Right cardiac atrium (tissue), 5 donors: ENCODE measurements at places on chromosomes 1 and 21.

DNA sequence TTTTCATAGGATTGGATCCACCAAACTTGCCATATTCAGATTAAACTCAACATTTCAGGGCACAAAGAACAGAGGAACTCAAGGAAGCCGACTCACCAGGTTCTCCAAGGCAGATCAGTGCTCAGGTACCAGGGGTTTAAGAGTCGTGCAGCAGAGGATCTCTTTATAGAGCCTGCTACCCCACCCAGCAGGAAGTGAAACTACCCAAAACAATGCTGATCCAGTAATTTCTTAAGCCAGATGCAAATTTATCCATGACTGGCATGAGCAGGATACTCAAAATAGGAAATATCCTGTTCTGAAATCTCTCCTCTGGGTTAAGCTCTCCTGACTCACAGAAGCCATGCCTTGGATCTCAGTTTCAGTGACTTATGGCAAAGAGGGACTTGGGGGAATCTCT lies at the start of gene SPRR2A:
SPRR2A (minus strand) TSS at position 138 of the 400 bp plus-strand sequence. CDS start 777 bp downstream, outside the sequence.
- no peak for DNase-seq

GRCh38 chr1:18900303-18900841 lies 2.0 kb downstream of the ALDH4A1 start:
- DNase-seq: no peak

GRCh38 chr21:19321688-19322087 lies 918.1 kb upstream of the TMPRSS15 start:
- no peak for DNase-seq

DNA sequence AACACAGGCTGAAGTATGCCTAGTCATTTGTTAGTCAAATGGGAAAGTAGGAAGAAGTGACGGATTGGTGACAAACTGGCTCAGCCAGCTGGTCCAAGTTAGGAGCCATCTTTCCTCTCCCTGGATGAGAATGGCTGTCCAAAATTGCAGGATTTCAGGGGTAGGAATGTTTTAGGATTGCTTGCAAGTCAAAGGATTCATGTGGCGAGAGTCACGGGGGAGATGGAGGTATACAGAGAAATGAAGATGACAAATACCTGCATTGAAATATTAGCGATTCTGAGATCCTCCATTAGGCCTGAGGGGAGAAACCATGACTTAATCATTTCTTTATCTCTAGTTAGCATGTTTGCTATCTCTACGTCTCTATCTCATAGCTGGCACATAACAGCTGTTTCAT lies 41.8 kb upstream of the PIGC start:
- no peak for DNase-seq

DNA sequence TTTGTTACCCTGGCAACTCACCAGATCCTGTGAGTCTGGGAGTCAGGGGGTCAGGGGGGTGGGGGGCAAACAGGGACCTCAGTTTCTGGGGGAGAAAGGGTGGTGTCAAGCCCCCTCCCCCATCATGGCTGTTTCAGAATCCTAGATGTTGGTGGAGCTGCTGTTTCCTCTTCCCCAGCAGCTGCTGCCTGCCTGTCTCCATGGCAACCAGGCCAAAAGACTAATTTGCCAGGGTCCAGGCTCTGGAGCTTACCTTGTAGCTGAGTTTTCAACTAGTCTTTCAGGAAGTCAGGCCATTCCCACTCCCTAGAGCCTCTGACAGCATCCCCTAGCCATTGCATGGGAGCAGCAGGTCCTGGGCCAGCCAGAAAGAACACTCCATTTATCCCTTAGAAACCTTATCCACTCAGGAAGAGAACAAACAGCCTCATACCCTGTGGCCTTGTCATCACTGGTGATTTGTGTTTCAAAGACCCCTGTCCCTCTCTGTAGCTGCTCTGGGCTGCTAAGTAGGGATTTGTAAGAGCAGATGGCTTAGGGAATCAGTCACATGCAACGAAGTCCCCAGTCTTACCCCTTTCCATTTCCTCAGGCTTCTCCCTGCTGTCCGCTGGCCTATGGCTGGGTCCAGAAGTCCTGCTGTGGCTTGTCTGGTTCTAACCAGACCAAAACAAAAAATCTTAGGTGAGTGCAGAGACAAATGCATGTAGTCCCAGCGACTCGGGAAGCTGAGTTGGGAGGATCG lies 21.5 kb upstream of the STMN1 start:
- no peak for DNase-seq

GRCh38 chr1:47694011-47694890 lies 256.4 kb downstream of the FOXD2 start:
- DNase-seq: no peak

- DNase-seq: peak; percentile 56
Observed at GRCh38 chr1:240092301-240093119, 827 bp downstream of the FMN2 start.

DNA sequence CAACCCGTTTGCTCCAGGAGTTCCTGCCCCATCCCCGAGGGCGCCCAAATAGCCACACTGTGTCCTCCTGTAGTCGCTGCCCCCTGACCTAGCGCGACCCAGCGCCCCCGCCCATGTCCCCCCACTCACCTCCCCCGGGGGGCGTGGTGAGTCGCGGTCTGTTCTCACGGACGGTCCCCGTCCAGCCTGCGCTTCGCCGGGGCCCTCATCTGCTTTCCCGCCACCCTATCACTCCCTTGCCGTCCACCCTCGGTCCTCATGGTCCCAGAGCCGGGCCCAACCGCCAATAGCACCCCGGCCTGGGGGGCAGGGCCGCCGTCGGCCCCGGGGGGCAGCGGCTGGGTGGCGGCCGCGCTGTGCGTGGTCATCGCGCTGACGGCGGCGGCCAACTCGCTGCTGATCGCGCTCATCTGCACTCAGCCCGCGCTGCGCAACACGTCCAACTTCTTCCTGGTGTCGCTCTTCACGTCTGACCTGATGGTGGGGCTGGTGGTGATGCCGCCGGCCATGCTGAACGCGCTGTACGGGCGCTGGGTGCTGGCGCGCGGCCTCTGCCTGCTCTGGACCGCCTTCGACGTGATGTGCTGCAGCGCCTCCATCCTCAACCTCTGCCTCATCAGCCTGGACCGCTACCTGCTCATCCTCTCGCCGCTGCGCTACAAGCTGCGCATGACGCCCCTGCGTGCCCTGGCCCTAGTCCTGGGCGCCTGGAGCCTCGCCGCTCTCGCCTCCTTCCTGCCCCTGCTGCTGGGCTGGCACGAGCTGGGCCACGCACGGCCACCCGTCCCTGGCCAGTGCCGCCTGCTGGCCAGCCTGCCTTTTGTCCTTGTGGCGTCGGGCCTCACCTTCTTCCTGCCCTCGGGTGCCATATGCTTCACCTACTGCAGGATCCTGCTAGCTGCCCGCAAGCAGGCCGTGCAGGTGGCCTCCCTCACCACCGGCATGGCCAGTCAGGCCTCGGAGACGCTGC lies 1.1 kb downstream of the HTR6 start:
- no peak for DNase-seq
